ENCODE measurements at places on chromosomes 7 and 10.

- no peak for DNase-seq
Measured at GRCh38 chr7:149828357-149829309, 9.5 kb upstream of the ZNF862 start.

GRCh38 chr10:132099389-132100090 lies 33.8 kb downstream of the JAKMIP3 start:
- DNase-seq = no peak

GRCh38 chr10:6936931-6937330 lies 356.9 kb upstream of the PRKCQ start:
- no peak for DNase-seq

GRCh38 chr10:106714734-106715555 lies 449.6 kb downstream of the SORCS1 start:
- DNase-seq = no peak

DNA sequence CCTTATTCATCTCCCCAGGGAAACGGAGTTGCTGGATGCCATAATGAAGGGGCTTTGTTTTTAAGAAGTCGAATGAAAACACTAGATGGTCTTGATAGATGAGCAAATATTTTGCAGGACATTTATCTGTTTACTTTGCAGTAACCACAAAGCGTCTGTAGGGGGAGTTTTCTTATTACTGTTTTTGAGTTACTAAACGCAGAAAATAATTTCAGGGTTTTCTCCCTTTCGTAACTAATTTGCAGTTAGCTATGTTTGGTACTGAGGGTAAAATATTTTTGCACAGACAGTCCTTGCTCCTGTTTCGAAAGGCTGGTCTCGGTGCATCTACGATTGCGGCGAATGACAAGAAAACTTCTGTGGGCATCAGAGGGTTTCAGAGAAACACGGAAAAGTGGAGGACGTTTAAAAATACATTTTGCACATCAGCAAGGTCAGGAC lies 505.6 kb upstream of the MKI67 start:
- no peak for DNase-seq

Measured in A549 (cell line).